SK-N-SH treated with all-trans-retinoic acid at 6 μM for 48 hours (cell line): ENCODE measurements at places on chromosomes 1 and 21.
A peak's percentile ranks its signal among the peaks of the same experiment; 100 is the strongest.

- ATAC-seq = peak; percentile 32
These were observed 659 bp downstream of the FAF1 start for GRCh38 chr1:50959303-50959912.

DNA sequence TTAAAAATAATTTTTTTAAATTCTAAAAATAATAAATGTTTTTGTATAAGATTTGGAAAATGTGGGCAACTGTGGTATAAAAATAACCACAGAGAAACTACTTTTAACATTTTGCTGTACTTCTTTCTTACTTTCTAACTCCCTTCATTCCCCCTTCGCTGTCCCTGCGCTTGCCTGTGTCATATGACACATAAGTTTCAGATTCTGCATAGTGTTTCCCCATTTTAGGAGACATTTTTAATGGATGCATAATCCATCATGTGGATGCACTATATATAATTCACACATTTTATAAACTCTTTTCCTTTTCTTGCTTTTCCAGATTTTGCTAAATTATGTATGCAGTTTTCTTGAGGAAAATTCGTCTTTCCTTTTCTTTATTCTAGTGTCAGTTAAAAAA, 16.3 kb downstream of the ATG4C start:
- ATAC-seq = no peak

- ATAC-seq = no peak
These were observed 409.6 kb upstream of the PKN2 start for GRCh38 chr1:88274431-88274830.

- ATAC-seq = peak; percentile 32; the same call in 2 of the 3 replicates
These were observed 397.1 kb upstream of the VAMP3 start for GRCh38 chr1:7373876-7374562.

DNA sequence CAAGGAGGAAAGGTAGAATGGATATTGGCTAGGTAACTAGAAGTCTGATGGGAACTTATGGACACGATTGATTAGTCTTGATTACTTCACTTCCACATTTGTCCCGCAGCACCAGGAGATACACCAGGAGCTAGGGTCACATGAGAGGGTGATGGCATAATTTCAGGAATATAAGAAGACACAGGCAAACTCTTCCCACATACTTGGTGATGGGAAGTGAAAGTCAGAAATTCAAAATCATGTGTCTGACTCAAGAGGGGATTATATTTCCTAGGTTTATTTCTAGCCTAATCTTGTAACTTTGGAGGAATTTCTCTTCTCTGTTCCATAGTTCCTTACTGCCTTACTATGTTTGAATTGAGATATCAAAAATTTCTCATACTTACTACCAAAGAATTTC, 185.0 kb downstream of the PBX1 start:
- ATAC-seq = no peak

DNA sequence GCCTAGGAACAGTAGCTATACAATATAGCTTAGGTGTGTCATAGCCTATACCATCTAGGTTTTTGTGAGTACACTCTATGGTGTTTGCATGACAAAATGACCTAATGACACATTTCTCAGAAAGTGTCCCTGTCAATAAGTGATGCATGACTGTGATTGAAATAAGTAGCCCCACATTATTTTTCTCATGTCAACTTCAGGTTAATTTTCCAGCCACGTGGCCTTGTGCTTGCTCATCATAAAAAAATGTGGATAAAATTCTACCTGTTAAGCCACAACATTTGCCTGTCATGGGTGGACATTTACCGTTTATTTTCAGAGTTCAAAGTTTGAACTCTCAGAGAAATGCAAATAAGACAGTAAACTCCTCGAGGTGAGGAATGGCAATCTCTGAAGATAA, 5.5 kb downstream of the DISC1 start:
- no peak for ATAC-seq

DNA sequence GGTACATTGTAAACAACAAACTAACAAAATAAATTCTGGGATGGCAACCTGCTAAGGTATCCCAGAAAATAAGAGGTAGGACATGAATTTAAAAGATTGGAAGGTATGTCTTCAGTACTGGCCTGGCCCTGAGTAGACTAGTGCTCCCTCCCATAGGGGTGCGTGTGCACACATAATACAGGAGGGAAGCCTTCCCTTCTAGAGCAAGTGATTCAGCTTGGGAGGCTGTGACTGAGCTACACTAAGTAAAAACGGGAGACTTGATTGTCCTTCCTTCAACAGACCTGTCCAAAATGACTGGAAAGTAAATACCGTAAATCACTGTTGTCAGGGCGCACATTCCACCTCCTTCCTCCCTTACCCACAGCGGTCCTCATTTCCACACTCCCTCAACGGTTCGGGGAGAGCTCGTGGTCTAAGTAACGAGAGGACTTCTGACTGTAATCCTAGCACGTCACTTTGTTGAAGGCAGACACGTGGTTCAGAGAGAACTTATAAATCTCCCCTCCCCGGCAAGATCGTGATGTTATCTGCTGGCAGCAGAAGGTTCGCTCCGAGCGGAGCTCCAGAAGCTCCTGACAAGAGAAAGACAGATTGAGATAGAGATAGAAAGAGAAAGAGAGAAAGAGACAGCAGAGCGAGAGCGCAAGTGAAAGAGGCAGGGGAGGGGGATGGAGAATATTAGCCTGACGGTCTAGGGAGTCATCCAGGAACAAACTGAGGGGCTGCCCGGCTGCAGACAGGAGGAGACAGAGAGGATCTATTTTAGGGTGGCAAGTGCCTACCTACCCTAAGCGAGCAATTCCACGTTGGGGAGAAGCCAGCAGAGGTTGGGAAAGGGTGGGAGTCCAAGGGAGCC, at the start of gene TGFB2:
Gene TGFB2 (plus strand): TSS at position 523 of the 859 bp plus-strand sequence. CDS start 1,366 bp downstream, outside the sequence.
- peak; percentile 55 for ATAC-seq

DNA sequence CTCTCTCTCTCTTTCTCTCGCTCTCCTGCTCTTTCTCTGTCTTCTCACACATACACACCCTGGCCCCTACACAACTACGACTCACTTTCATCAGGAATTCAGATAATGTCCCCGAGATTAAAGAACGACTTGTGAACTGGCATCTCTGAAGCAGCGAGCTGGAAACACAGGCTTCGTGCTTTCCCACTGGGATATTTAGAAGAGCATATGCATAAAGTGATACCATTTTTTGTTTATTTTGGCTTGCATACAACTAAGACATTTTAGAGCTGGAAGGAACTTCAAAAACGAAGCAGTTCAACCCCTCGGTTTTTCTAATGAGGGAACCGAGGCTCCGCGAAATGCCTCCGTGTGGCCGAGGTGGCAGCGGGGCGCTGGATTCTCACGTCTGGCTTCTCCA, 88.6 kb downstream of the ZBTB18 start:
- ATAC-seq = no peak

DNA sequence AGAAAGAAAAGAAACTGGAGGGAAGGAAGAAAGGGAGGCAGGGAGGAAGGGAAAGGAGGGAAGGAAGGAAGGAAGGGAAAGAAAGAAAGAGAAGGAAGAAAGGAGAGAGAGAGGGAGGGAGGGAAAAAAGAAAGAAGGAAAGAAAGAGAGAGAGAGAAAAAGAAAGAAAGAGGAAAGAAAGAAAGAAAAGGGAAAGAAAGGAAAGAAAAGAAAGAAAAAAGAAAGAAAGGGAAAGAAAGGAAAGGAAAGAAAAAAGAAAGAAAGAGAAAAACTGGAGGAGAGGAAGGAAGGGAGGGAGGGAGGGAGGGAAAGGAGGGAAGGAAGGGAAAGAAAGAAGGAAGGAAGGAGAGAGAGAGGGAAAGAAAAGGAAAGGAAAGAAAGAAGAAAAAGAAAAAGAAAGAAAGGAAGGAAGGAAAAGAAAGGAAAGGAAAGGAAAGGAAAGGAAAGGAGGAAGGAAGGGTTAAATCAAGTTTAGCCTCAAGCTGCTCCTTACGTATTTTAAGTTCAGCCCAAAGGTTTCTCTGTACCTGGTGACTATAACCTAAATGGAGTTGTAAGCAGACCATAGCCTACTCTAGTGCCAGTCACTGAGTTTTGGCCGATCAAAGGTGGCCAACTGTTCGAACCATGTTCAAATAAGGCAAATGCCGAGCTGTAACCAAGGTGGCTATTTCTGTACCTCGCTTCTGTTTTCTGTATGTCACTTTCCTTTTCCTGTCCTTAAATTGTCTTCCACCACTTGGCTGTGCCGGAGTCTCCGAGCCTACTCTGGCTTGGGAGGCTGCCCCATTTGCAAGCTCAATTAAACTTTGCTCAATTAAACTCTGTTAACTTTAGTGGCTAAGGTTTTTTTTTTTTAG, 37.8 kb upstream of the TMPRSS2 start:
- ATAC-seq = no peak

GRCh38 chr1:101165532-101165931, 71.3 kb upstream of the S1PR1 start:
- ATAC-seq = no peak

DNA sequence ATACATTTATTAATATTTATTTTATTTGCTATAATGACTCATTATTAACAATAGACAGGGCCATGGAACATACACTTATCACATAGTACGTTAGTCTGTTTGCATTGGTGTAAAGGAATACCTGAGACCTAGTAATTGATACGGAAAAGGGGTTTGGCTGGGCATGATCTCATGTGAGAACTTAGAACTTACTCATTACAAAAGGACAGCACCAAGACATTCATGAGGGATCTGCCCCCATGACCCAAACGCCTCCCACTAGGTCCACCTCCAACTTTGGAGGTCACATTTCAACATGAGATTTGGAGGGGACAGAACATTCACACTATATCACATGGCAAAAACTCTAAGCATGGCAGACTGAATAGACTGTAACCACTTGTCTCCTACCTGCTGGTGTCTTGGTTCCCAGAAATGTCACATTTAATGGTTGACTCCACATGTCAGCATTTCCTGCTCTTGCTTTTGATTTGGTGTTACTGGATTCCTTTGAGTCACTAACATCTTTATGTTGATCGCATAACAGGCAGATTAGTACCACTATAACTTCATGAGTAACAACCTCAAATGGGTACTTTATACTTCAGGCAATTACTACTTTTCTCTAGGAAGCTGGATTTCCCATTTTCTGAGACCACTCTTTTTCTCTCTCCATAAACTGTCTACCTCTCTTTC, 3.5 kb upstream of the C1orf116 start:
- ATAC-seq = no peak

DNA sequence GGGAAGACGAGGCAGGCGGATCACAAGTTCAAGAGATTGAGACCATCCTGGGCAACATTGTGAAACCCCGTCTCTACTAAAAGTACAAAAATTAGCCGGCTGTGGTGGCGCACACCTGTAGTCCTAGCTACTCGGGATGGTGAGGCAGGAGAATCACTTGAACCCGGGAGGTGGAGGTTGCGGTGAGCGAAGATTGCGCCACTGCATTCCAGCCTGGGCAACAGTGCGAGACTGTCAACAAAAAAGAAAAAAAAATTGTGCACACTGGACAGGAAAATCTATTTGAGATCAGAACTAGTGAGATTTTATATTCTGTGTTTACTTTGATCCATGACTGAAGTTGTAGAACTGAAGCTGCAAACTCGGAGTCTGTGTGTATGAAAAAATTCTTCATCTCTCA, 40.2 kb downstream of the SNRPE start:
- no peak for ATAC-seq

DNA sequence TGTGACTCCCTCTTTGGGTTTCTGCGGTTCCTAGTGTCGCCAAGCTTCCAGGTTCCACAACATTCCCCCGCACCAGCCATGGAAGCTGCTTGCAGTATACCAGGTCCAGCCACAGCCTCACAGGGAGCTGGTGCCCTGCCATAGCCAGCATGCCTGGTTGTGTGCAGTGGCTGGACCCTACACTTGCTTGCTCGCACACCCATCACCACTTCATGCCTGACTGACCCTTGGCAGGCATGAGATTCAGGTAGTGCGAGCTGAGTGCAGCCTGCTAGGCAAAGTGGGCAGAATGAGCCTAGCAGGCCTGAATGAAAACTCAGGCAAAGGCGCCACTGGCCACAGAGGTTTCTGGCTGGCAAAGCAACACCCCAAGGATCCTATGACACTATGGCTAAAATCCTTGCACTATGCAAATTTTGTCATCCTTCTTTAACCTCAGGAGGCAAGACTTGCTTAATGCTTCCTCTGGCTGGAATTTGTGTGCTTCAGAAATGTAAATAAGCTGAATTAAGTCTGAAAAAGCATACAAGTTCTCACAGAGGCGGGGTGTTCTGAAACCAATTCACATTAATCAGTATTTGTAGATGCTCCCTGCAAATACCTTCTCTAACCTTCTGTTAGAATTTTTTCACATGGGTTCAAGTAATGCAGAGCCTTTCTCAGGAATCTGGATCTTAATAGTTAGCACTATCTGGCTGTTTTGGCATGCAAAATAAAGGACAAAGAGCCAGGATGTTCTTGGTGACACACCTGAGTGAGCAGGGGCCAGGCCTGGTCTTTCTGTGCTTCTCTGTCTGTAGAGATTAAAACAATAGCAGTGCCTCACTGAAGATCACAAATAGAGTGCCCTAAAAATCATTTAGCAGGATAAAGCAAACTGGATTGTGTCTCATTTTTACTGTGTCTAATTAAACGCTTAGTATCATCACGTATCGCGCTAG, 256.9 kb downstream of the GPATCH2 start:
- ATAC-seq = no peak

DNA sequence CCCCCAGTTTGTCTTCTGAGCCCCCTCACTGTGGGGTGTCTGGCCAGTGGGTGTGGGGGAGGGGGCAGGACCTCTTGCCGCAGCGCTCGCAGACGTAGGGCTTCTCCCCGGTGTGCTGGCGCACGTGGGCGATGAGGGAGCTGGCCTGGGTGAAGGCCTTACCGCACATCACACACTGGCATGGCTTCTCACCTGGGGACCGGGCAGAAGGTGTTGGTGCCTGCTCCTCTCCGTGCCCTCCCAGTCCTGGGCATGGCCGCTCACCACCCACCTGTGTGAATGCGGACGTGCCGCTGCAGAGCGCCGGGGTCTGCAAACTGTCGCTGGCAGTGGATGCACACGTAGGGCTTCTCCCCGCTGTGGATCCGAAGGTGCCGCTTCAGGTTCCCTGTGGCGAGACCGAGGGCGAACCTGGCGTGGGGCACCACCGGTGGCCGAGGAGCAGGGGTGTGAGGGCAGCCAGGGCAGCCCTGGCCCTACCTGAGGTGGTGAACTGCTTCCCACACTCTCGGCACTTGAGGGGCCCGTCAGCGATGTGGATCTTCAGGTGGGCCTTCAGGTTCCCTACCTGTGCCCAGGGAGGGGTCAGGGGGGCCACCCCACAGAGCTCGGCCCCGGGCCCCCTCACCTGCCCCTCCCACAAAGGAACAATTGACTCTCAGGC, 32.4 kb downstream of the ZBTB17 start:
- ATAC-seq = no peak

- ATAC-seq = no peak
These were observed 309.1 kb upstream of the SNX7 start for GRCh38 chr1:98352378-98352777.

- no peak for ATAC-seq
These were observed 13.8 kb downstream of the KAZN start for GRCh38 chr1:14612256-14612655.

- no peak for ATAC-seq
These were observed 8.9 kb upstream of the CD55 start for GRCh38 chr1:207312604-207312920.

GRCh38 chr1:39631361-39632322, 7.8 kb downstream of the HEYL start:
- ATAC-seq = no peak

DNA sequence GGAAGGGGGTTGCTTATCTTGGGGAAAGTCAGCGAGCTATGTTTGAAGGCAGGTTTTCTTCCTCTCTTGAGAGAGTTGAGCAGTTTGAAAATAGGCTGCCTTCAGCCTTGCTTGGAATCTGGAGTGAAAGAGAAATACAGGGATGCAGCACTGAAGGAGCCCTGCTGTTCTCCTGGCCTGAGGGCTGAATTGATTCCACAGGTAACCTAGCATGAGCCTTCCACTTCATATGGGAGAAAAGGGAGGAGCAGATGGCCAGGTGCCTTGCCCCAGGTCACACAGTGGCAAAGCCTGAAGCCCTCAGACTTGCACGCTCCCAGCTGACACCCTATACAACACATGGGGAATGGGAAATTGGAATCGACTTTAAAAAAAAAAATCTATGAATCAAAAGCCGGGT, 88.0 kb upstream of the WLS start:
- no peak for ATAC-seq
